Stimulated activated CD8-positive, alpha-beta memory T cell treated with anti-CD3 and anti-CD28 coated beads, Interleukin-12 subunit alpha, Interleukin-12 subunit beta, amount 100 ng/mL, for 4 hours (primary cell): ENCODE measurements at places on chromosomes 12 and 14.

DNA sequence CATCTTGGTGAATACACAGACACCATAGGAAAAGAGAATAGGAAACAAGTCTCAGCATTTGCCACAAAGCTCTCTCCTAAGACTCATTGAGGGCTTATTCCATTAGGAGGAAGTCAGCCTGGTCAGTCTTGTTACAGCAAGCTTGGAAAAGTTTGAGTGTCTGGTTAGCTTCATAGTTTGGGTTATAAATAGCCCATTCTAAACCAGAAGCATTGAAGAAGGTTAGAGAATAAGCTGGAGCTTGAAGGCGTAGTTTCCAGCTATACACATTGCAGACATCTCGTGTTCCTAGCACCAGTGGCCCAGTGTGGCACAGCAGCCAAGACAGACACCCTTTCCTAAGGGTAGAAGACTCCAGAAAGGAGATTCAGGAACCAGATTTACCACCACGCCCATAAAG lies 168.8 kb upstream of the RBM19 start:
- no peak for DNase-seq

GRCh38 chr12:93109551-93110203 lies 180.6 kb upstream of the EEA1 start:
- DNase-seq: no peak

GRCh38 chr14:98758440-98758839 lies 513.6 kb downstream of the BCL11B start:
- DNase-seq: no peak

DNA sequence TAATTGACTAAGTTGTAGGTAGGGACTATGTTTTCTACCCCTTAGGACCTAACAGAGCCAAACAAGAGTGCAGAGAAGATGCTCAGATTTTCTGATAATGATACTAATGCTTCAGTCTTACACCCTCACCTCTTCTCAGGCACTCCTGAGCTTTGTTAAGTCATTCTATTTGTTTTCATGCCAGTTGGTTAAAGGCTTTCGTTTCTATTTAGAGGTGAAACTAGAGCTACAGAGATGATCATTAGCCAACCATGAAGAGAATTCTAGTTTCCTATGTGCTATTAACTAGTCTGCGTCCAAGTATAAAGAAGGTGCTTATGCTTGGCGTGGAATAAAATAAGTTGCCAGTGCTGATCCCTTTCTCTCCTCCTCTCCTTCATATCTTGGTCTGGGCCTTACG lies 34.6 kb upstream of the PYGL start:
- DNase-seq: no peak

- DNase-seq: no peak
These were observed 80.4 kb downstream of the DUSP16 start for GRCh38 chr12:12482150-12482761.

DNA sequence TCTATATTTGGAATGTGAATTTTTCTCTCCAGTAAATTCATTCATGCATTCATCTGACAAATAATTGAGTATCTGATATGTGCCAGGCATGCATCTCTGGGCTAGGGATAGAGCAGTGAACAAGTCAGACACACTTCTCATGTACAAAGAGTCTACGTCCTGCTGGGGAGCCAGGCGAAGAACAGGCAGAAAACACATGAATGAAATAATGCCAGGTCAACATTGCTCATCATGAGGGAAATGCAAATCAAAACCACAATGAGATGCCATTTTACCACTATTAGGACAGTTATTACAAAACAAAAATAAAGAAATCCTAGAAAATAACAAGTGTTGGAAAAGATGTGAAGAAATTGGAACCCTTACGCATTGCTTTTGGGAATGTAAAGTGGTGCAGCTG lies 90.3 kb downstream of the PAX9 start:
- DNase-seq: no peak

DNA sequence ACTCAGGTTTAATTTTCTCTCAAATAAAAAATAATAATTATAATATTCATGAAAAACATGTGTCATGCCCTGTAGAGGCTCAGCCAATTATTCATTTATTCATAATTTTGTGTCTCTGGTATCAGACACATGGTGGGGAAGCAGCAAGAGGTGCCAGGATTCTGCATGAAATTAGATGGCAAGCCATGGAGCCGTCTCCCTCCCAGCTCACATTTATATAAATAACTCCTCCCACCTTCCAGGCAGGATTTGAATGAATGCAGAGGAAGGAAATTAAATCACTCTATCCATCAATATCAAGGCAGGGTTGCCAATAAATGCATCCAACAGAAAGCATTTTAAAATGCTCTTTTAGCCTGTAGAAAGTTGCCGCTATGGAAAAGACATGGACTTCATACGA lies 98.1 kb downstream of the PTPRR start:
- DNase-seq: no peak

DNA sequence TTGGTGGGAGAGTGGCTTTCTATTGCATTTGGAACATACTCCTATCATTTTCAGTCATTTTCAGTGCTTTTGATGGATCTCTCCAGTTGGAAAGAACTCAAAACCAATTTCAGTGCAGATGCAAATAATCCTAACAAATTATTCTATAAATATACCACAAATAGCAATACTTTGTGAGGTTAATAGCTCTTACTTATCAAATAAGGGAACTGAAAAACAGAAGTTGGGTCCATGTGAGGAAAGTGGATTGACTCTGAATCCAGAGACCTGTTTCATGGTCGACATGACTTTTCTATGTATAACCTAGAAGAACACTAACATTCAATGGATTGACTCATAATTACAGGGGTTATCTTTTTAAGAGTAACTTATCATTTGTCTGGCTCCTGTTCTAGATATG lies 248.6 kb downstream of the EGLN3 start:
- no peak for DNase-seq

- no peak for DNase-seq
These were observed 63.1 kb downstream of the HEATR5A start for GRCh38 chr14:31357279-31357678.

GRCh38 chr12:82818271-82819035 lies 131.7 kb downstream of the TMTC2 start:
- DNase-seq: no peak

DNA sequence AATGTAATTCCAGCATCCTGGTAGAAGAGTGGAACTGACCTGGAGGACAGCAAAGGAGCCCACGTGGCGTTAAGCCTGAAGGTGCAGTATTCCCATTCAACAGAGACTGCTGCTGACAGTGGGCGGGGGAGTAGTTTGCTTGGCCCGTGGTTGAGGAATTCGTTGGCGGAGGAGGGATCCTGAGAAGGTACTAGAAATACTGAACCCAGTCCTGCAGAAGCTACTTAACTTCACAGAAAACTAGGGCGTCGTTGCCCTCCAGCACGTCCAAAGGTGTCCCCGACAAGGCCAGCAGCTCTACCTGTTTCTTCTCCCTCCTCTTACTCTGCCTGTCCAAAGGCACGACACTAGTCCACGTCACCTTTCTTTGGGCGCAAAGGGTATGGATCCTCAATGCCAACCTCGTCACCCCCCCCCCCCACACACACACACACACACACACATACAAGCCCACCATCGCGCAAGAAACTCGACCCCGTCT lies 303 bp downstream of the PUS7L start:
- no peak for DNase-seq

DNA sequence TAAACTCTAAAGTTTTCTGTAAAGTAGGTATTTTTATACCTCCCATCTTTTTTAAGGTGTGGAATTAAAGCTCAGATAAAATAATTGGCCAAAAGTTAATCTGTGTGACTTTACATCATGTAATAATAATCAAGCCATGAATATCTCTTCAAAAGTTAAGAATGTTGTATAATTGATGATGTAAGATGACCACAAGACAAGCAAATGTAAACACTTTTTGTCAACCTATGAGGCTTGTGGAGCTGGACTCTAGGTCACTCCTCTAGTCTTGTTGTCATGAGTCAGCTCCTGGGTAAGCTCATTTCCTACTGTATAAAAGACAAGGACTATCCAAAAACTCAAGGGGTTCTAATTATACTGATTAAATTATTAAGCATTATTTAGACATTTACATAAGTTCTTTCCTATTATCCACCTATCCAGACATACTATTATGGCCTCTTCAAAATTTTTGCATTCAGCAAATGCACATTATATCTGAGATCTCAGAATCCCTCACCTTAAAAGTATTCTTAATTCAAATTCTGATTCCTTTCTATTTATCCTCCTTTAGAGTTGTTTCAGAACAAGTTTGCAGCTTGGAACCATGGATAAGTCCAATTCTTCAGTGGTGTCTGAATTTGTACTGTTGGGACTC lies at the start of gene OR4K5:
OR4K5 (plus strand) TSS at position 587 of the 637 bp plus-strand sequence; CDS start at position 587, 0 bp downstream.
- no peak for DNase-seq

GRCh38 chr12:119615518-119616475 lies 22.2 kb downstream of the TMEM233 start:
- DNase-seq: no peak

GRCh38 chr14:34147461-34147860 lies 196.6 kb upstream of the EGLN3 start:
- no peak for DNase-seq

- DNase-seq: no peak
These were observed 24.3 kb downstream of the CALM1 start for GRCh38 chr14:90421001-90421631.

GRCh38 chr14:31057035-31057434 lies 30.9 kb upstream of the STRN3 start:
- DNase-seq: no peak

GRCh38 chr12:50024805-50025186 lies 498 bp downstream of the RACGAP1 start:
- DNase-seq: no peak

DNA sequence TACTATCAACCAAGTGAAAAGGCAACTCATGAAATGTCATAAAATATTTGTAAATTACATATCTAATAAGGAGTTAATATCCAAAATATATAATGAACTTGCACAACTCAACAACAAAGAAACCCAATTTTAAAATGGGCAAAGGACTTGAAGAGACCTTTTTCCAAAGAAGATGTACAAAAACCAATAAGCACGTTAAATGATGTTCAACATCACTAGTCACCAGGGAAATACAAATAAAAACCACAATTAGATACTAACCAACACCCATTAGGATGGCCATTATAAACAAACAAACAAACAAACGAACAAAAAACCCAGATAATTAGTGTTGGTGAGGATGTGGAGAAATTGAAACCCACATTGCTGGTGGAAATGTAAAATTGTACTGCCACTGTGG lies 92.3 kb upstream of the ARID2 start:
- no peak for DNase-seq

DNA sequence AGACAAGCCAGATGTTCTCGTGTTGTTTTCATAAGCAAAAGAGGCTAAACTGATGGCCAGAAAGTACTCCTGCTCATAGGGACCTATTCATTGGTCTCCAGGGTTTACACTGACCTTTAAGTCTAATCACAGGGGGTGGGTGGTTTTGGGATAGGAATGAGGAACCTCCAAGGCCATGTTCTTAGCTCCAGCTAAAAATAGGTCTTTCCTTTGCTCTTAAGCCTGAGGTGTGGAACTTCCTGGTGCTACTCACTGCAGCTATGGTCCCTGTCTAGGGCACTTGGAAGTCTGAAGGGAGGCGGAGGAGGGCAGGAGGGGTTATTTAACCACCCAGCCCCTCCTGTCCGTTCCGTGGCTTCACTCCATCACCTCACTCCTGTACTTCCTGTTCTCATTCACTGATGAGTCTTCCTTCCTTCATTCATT lies 18.6 kb downstream of the GPRC5A start:
- DNase-seq: no peak

- DNase-seq: no peak
These were observed 635.4 kb downstream of the NRXN3 start for GRCh38 chr14:78805570-78805969.

DNA sequence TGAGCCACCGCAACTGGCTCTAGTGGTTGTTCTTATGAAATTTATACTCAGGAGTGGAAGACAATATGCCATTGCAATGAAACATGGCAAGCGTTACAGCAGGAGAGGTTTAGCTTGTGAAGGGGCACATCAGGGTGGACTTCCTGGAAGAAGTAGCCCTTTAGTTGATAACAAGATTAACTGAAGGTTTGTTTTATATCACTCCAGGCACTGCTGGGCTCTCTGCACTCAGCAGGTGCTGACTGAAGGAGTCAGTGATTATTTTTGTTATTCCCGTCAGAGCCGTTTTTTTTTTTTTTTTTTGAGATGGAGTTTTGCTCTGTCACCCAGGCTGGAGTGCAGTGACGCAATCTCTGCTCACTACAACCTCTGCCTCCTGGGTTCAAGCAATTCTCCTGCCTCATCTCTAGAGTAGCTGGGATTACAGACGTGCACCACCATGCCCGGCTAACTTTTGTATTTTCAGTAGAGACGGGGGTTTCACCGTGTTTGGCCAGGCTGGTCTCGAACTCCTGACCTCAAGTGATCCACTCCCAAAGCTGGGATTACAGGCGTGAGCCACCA lies 17.6 kb upstream of the GPR68 start:
- DNase-seq: no peak

GRCh38 chr12:110543252-110543959 lies 39.7 kb downstream of the PPTC7 start:
- no peak for DNase-seq

- no peak for DNase-seq
These were observed 1656.3 kb upstream of the FLRT2 start for GRCh38 chr14:83873669-83874068.

DNA sequence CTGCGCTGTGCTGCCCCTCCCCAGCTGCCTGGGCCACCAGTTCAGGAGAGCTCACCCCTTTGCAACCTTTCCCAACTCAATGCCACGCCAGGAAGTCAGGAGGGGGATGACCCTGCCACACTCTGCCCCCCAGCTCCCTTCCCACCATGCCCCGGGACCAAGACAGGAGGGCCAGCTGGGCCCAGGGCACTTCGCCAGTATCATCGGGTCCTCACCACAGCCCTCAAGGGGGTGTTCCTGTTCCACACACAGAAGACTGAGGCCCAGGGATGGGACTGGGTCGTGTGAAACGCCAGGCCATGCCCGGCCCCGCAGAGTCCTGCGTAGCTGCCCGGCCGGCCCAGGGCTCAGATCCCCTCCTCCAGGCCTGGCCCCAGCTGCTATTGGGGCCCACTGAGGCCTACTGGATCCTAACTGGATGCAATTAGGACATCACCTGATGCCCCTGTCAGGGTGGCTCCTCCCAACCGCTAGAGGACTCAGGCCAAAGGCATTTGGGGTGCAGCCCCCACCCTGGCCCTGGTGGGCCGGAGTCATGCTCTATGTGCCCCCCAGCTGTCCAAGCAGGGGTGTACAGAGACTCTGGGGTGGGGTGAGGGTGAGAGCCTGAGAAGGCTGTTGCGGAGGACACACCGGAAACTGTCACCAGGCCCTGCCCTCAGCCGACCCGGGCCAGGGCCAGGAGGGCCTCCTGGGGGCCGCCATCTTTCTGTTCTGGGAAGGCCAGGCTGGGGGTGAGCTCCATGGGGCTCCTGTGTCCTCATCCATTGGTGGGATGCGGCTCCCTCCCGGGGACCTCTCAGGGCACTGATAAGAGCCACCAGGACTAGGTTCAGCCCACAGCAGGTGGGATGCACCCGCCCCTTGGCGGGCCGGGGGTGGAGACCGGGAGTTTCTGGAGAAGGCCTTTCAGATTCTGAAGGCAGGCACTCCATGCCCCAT lies 29.3 kb upstream of the ANKRD9 start:
- no peak for DNase-seq

DNA sequence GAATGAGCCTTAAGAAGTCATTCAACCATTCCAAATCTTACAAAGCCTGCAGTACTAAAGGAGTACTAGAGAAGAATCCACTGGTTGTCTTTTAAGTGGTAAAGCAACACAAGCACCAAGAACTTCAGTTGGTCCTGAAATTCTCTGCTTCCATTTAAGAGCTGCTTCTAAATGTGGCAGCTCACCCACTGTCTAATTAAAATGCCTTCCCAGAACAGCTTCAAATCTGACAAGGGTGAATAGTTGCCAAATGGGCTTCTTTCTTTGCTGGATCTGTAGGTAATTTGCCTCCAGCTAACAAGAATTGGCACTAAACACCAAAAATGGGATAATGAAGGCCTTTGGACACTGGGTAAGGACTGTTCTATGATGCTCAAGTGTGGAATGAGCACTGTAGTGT lies 72.2 kb upstream of the NAP1L1 start:
- DNase-seq: no peak
